Activated CD4-positive, alpha-beta T cell treated with anti-CD3 and anti-CD28 coated beads, Interleukin-2, amount 50 U/mL, for 4 hours (primary cell): ENCODE measurements at places on chromosomes 11 and 22.
A peak's percentile ranks its signal among the peaks of the same experiment; 100 is the strongest.

- DNase-seq: no peak
These were observed 924.3 kb downstream of the TBC1D22A start for GRCh38 chr22:47686594-47687345.

GRCh38 chr11:96299155-96299888 is 43.7 kb downstream of the MAML2 start:
- no peak for DNase-seq

DNA sequence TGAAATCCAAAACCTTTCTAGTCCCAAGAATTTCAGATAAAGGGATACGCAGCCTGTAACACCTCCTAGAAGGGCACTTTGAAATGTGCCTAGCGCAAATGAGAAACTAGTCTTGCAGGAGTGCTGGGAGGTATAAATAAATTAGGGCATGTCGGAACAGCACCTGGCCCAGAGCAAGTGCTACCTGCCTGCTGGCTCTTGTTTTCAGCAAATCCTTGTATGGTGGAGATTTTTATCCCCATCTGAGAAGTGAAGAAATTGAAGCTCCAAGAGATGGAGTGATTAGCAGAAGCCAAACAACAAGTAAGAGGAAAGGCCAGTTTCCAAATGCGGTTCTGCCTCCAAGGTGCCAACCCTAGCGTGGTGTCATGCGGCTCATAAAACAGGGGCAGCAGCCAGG is 36.7 kb upstream of the TFIP11 start:
- no peak for DNase-seq

- DNase-seq: peak; percentile 99
These were observed 838 bp downstream of the FKBP2 start for GRCh38 chr11:64241491-64242374.

DNA sequence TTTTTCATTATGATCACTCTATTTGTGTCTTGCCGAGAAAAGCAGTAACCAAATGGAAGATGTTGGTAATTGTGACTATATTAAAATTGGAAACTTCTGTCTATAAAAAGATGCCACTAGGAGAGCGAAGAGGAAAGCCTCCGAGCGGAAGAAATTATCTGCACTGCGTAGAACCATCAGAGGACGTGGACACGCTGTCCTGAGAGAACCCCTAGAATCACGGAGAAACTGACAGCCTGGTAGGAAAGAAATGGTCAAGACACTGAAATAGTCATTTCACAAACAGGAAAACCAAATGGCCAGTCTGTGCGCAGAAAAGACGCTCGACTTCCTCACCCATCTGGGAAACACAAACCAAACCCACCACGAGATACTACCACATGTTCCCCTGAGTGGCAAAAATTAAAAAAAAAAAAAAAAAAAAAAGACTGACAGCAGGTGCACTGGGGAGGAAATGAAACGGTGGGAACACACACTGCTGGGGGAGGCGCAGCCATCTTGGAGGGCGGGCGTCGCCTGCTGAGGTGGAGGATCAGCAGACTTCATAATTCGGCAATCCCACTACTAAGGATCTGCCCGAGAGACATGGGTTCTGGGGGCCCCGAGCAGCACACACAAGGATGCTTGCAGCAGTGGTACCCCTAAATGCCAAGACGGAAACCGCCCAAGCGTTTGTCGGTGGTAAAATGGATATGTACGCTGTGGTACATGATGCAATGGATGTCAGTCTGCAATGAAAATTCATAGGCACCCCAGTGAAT is 21.3 kb downstream of the IFITM10 start:
- no peak for DNase-seq

GRCh38 chr11:10564696-10565318 is 3.7 kb downstream of the LYVE1 start:
- DNase-seq: no peak

- DNase-seq: no peak
These were observed 59.7 kb downstream of the CADM1 start for GRCh38 chr11:115444542-115444941.

- DNase-seq: no peak
These were observed 40.7 kb downstream of the ZNRF3 start for GRCh38 chr22:28923826-28924732.

DNA sequence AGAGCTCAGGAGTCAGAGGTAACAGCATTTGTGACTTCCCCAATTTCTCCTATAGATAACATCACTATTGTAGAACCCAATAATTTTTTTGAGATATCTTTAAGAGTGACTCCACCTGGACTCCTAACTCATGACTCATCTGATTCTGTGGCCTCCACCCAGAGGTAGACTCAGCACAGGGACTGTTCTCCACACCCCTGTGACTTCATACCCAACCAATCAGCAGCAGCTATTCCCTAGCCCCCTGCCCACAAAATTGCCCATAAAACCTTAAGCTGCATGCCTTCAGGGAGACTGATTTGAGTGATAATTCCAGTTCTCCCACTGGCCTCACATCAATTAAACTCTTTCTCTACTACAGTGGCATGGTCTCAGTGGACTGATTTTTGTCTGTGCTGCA is 475.4 kb upstream of the FAT3 start:
- no peak for DNase-seq

GRCh38 chr11:87212891-87213290 is 175.2 kb downstream of the TMEM135 start:
- no peak for DNase-seq
